ENCODE measurements at places on chromosomes 5 and 9.

- DNase-seq = no peak
Measured at GRCh38 chr5:151405334-151406160, 41.9 kb upstream of the SLC36A1 start.

DNA sequence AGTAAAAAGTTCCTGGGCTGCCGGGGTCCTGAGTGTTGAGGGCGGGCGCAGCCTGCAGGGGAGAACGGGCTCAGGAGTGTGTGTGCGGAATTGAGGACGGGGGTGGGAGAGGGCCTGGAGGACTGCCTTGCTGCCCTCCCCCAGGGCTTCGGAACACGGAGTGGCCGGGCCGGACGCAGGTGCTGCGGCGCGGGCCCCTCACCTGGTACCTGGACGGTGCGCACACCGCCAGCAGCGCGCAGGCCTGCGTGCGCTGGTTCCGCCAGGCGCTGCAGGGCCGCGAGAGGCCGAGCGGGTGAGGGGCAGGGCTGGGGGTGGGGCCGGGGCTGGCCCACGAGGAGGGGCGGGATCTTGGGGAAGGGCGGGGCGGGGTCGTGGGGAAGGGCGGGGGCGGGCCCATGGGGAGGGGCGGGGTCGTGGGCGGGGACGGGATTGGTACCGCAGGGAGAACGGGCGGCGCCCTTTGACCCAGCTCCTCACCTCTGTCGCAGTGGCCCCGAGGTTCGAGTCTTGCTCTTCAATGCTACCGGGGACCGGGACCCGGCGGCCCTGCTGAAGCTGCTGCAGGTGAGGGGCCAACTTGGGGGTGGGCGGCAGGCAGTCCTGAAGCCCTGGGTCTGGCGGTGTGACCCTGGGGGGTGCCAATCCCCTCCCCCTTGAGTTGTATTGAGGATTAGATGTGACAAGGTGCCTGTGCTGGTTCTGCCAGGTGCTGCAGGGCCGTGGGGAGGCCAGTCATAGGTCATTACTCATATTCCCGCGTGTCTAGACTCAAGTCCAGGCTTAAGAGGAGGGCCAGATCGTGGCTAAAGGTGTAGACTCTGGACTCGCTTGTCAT is 7.1 kb downstream of the FPGS start:
- no peak for DNase-seq

GRCh38 chr5:103211576-103212561 is 46.7 kb upstream of the MACIR start:
- DNase-seq = no peak

DNA sequence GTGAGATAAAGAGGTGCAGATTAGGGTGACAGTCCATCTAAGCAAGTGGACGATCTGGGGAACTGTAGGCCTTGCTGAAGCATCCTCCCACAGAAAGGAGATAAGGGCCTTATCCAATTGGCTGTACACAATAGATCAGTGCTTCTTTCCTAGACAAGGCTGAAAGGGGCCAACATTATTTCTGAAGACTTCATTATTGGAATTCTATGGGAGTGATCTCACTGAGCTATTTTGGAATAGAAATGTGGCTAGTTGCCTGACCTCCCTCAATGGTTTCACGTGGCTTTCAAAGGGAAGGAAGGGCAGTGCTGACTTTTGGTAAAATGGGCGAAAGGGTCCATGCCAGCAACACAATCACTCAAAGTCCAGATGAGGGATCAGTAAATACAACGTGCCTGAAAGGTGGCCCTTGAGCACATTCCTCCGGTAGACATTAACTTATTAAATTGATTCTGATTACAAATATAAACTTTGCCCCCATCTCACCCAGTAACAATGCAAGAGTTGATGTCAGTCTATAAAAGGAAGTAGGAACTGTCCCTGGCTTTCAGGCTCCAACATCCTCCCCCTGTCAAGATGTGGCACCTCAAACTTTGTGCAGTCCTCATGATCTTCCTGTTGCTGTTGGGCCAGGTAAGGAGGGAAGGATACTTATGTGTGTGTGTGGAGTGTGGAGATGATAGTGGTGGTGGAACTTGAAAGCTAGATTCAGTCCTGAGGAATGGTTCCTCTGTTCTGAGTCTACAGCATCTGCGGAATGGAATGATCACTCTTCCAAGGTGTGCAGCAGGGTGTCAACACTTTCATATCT is at the start of gene LEAP2:
TSS of gene LEAP2 (plus strand) at position 550 of the 811 bp plus-strand sequence. CDS start at position 577, 27 bp downstream.
- no peak for DNase-seq

DNA sequence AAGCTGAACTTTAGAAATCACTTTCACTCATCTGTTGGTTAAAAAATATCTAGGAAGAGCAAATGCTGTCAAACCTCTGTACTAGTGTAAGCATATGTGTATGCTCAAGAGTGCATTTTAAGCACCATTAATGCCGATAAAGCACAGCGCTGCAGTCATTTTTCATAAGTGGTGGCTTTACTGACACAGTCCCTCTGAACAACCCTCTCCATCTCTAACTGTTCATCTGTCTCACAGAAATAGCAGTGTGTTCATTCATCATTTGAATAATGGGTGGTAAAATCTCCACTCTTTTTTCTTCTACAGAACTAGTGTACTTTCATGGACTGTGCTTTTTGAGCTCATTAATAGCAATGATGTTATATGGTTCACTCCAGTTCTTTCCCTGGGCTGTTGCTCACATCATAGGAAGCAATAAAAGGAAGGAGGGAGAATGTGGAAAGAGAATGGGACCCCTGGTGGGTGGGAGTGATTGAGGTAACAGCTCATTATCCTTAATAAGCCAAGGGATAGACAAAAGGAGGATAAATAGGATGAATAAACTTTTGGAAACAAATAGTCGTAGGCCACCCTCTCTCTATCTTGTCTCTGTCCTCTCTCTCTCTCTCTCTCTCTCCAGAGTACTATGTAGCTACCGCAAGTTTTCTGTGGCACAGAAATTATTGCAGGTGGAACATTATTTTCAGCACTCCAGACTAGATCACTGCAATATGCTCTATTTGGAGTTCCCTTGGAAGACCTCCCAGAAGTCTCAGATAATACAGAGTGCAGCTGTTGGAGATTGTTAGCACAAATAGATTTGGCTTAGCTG is 117.9 kb upstream of the PRDM9 start:
- no peak for DNase-seq

DNA sequence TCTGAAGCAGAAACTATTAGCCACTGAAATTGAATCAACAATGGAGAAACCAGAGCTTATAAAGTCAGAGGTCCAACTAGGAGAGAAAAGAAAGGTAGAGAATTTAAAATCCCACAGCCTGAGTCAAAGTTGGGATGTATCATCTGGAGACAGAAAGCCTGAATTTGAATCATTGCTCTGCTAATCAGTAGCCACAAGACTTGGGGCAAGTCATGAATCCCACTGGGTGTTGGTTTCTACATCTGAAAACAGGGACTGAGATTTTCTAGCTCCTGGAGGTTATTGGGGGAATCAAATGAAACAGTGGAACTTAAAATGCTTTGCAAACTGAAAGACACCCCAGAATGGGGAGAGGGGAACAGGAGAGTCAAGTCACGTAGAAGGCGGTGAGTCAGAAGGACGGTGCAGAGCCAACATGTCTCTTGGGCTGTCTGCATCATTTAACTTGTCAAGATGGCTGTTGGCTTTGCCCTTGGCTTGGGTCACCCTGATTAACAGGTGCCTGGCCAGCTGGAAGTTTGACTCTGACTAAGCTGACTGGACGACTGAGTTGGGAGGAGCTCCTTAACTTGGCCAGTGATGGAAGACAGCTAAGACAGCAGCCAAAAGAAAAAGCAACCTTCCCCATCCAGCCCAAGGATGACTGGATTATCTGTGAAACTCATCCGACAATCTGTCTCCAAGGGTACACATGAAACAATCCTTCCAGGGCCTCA is 60.6 kb upstream of the ADRA1B start:
- no peak for DNase-seq

DNA sequence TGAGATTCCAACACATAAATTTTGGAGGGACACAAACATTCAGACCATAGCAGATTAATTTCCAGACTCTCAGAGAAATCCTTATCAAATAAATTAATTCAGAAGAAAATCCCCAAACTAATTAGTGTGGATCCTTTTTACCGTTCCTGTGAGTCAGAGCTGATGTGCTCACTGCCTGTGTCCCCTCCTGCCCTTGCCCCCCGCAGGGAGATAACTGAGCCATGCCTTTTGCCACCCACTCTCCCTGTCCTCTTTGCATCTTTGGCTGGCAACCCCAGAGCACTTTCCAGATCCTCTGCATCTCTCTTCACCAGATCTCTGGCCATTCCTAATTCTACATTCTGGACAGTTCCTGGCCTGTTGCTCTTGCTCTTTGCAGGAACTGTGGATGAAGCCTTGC is 135.4 kb upstream of the MAP1B start:
- DNase-seq = no peak

- no peak for DNase-seq
Measured at GRCh38 chr9:116219686-116220085, 66.1 kb downstream of the PAPPA start.
